ENCODE measurements at places on chromosomes 6 and 20.
A peak's percentile ranks its signal among the peaks of the same experiment; 100 is the strongest.

DNA sequence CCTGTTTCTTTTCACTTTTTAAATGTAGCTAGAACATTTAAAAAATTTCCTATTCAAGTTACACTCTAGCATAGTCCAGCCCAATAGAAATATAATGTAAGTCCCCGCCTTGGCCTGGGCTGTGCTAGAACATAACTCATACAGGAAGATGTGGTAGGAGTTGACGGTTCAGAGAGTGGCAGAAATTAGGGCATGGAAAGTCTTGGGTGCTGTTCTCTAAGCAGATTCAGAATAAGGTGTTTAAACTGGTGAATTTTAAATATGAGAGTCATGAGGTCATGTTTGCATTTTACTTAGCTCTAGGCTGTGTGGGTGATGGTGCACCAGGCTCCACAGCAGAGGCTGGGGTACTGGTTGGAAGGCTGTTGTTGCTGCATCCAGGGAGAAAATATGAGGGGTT, 256.5 kb downstream of the FARS2 start:
- no peak for DNase-seq

DNA sequence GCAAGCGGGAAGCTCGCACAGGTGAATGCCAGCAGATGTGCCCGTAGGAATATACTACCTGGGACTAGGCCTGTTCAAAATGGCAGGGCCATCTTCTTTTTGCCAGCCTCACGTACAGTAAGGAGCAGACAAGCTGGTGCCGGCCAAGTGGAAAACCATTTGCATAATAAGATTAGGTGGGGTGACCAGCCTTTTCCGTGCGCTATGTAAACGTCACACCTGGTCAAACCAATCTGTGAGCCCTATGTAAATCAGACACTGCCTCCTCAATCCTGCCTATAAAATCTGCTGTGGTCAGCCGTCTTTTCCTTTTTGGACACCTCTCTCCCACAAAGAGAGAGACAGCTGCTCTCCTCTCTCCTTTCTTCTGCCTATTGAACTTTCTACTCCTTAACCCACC, 60.8 kb upstream of the TMEM30A start:
- no peak for DNase-seq

DNA sequence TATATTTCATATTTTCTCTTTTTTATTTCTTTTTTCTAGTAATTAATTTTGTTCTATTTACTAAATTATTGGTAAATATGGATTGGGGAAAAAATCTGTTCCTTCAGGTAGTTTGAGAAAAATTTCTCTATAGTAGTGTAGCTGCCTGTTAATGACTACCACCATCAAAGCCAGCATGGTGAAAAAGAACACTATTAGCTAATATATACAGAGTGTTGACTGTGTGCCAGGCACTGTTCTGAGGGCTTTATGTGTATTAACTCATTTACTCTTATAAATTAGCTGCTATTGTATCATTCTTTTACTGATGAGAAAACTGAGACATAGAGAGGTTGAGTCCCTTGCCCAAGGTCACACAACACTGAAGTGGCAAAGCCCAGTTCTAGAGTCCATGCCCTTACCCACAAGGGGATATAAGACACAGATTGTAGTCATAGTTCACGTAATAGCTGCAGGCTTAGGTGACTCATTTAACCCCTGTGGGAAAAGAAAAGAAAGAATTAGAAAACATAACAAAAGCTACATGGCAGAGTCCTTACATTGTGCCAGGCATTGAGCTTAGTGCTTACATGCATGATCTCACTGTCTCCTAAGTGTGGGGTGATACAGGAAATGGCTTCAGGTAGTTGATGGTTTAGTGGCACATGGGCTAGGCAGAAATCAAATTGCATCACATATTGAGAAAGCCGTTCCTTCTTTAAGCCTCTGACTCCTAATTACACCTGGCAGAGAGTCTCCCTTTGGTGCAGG, 12.2 kb upstream of the AKIRIN2 start:
- no peak for DNase-seq

DNA sequence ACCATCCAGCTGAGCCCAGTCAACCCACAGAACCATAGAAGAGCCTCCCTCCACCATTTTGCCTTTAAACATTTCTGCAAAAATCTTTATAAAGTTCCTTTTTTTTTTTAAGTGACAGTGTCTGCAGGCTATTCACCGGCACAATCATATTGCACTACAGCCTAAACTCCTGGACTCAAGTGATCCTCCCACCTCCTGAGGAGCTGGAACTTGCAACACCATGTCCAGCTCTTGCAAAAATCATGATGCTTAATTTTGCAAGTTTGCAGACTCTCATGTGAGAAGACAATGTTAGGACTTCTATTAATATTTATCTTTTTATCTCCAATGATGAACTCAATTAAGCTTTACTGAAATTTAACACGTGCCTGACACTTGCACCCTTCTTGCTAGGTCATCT, 88.8 kb downstream of the INSM1 start:
- DNase-seq = no peak

- DNase-seq = no peak
Observed at GRCh38 chr20:9035126-9035525, 33.8 kb upstream of the PLCB4 start.

GRCh38 chr6:133705066-133705465, 183.8 kb upstream of the TCF21 start:
- no peak for DNase-seq

DNA sequence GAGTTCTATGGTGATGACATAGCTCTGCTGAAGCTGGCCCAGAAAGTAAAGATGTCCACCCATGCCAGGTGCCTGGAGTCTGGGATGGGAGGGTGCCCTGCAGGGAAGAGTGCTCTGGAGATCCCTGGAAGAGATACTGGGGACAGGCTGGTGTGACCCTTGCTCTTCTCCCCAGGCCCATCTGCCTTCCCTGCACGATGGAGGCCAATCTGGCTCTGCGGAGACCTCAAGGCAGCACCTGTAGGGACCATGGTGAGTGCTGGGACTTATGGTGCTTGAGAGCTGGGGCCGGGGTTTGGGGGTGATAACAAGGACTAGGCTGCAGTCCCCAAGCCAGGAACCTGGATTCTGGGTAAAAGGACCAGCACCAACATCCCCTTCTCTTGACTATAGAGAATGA, 2.2 kb upstream of the CFB start:
- no peak for DNase-seq

DNA sequence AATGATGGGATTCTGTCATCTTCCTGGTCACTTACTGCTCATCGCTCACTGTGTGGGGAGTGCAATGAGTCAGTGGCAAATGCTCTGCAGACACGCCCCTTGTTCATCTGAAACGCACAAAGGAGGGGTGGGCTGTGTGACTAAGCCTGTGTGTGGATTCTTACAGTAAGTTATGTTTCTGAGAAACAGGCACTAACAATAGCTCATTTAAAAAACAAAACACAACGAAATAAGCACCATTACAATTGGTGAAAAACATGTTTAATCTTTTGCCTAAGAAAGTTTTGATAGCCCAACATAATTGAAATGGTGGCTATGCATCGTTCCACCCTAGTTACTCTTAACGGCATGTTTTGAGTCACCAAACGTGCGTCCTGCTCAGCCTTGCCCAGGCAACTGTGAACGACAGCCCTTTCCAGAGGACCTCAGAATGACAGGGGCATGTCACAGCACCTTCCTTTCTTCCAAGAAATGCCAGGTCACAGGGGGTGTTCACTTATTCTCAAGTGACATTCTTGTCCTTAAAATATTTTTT, 118.4 kb upstream of the SGK1 start:
- no peak for DNase-seq

DNA sequence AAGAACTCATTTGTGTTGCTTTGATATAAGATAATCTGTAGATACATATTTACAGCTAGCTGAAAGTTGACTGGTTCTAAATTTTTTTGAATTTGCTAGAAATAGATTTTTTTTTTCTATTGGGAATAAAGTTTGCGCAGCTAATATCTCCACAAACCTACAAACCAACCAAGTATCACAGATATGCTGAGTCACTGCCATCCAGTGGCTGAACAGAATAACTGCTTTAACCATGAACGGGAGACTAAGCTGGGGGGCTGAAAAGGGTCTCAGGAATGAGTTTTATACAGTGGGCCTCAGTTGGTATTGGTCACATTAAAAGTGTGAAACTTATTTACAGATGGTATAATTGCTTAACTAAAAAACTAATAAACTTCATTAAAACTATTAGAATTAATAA, 326.7 kb upstream of the CNR1 start:
- DNase-seq = no peak

DNA sequence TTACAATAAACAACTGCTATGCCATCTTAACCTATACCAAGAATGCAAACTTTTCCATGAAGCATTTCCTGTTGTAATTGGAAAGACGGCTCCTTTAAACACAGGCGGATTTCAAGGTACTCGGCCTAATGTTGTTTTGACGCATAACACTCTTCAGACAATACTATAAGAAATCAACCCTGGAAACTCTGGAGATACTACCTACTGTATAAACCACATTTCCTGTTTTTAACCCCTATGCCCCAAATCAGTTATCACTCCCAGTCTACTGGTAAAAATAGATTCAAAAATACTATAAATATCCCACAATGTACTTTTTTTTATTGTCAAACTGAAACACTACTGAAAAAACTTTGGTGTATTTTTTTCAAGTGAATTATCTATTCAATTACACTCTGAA, 118.1 kb downstream of the IRF4 start:
- DNase-seq = no peak

- DNase-seq = no peak
Observed at GRCh38 chr20:50776122-50776817, 18.6 kb upstream of the BCAS4 start.

GRCh38 chr6:131213501-131213990, 78.3 kb downstream of the AKAP7 start:
- DNase-seq = no peak

GRCh38 chr6:157244175-157244574, 79.1 kb downstream of the TMEM242 start:
- no peak for DNase-seq

- no peak for DNase-seq
Observed at GRCh38 chr20:33522256-33522820, 32.4 kb downstream of the CBFA2T2 start.

- peak; percentile 15 for DNase-seq
Observed at GRCh38 chr6:10633216-10633615, 61.2 kb downstream of the C6orf52 start.

GRCh38 chr20:15158533-15158932, 821.1 kb upstream of the FLRT3 start:
- DNase-seq = no peak

DNA sequence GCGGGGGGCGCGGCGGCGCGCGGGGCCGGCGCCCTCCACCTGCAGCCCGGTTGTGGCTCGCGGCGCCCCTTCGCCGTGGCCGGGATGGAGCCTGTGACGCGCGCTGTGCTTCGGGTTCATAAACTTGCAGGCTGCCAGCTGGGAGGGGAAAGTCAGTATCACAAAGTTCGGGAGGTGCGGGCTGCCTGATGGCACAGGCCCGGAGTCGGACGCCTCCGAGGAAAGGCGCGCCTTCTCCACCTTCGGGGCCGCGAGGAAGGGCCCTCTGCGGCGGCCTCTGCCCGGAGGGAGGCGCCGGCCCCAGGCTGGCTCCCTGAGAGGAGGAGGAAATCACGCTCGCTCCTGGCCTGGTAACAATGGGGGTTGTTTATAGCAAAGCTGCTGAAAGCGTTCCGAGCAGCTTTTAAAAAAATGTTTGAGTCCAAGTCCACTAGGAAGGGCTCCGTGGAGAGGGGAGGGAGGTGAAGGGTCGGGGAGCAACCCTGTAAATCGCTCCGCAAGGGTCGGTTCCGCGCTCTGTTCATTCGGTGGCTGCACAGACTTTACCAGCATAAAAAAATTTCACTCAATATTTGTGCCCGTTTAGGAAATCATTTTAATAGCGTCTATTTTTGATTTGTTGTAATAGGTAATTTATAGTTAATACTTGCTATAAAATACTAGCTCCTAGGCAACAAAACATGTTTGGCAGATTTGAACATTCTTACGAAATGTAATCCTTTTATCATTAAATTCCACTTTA, 1.0 kb downstream of the AFDN start:
- DNase-seq = peak; percentile 20
